ENCODE measurements at places on chromosomes 1 and 21.
A peak's percentile ranks its signal among the peaks of the same experiment; 100 is the strongest.

- DNase-seq, result no peak
These were observed 1359.1 kb upstream of the ADGRL2 start for GRCh38 chr1:80441664-80442063.

- no peak for DNase-seq
These were observed 118.3 kb downstream of the PTPRU start for GRCh38 chr1:29354511-29355098.

DNA sequence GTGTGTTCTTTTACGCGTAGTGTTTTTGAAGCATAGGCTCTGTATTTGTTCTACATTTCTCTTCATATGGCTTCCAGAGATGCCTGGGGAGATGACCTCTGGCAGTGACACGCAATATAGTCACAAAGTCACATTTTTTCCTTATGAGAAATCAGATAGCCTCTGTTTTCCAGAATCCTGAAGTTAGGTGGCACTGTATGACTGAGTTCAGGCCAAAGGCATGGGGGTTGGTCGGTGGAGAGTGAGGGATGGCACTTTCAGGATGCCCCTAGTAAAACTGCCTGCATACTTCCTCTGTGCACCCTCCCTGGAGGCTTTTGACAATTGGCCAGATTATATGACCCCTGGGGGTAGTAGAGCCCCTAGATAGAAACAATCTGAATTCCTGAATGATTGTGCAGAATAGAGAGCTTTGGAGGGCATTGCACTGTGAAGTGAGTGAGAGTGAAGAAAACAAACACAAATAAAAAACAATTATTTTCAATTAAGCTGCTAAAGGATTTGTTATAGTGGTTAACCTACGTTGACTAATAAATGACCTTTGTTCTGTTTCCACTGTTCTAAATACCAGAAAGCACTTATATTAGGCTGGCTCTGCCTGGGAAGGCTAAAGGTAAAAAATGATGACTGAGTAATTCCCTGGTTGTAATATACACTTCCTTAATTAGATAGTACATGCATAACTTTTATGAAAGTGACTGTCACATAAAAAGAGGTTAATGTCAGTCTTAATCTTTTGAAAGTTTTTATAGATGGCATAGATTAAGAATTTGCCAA is 1660.8 kb downstream of the PLA2G4A start:
- no peak for DNase-seq

- no peak for DNase-seq
These were observed 5.8 kb downstream of the VASH2 start for GRCh38 chr1:212955961-212956620.

DNA sequence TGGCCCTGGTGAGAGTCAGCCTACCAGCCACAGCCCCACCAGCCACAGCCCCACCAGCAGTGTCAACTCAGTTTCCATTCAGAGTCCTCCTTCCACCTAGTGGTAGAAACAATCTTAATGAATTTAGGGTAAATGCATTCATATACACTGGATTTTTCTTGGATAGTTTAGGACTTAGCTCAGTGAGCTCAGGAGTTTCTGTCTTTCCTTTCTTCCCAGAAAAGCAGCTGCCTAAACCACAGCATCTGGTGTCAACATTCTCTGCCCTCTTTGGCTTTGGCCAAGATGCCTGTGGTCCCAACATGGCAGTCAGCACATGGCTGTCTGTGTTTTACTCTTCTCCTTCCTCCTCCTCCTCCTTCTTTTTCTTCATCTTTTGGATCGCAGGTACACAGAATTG is 94.0 kb downstream of the CLIC6 start:
- no peak for DNase-seq

DNA sequence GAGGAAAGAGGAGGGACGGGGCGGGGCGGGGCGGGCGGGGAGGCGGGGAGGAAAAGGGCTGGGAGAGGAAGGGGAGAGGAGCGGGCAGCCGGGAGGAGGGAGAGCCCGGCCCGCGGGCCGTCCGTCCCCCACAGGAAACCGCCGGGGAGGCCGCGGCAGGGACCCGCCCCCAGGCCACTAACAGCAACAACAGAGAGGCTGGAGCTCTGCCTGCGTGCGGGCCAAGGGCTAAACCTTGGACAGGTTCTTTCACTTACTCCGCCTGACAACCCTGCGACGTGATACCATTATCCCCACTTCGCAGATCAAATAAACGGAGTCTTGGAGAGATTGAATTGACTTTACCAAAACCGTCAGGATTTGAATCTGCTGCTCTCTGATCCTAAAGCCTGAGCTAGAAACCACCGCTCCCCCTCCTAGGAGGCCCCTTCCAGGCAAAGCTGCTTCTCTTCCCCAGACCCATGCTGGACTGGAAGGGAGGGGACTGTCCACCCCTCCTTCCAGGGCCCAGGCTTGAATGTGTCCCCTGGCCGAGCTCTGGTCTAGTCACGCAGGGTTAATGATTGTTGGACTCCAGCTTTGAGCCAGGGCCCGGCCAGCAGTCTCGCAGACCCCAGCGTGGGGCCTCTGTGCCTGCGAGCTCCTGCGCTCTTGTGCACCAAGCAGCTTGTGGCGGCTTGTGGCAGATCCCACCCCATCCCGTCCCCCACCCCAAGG is at the start of gene EVA1B:
Gene EVA1B (minus strand): TSS at position 10 of the 717 bp plus-strand sequence. CDS start 608 bp downstream, outside the sequence.
- no peak for DNase-seq

DNA sequence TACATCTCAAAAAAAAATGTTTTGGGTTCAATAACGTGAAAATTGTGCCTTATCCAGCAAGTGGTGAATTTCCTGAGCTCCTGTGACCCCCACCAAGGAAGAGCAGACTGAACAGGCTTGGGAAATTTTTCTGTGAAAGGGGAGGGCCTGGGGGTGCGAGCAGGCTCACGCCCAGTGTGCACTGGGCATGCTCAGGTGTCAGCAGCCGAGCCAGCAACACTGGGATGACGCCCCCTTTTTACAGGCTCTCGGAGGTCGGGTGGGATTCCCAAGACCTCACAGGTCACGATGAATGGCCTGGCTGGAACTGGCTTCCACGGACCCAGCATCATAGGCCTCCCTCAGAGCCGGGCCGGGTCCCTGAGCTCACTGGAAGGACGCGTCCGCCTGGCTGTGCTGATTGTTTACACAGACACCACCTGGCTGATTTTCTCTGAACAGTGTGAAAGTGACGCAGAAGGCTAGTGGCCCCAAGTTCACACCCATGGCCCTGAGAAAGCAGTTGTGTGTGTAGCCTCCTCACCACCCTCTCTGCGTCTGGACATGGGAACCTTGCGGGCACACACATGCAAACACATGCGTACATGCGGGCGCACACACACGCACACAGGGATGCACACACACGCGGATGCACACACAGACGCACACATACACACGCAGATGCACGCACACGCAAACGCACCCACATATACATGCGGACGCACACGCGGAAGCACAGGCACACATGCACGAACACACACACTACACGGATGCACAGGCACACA is 9.2 kb downstream of the CSTB start:
- peak; percentile 23 for DNase-seq

GRCh38 chr1:2053217-2053616 is 3.0 kb downstream of the PRKCZ start:
- no peak for DNase-seq

- no peak for DNase-seq
These were observed 605.8 kb upstream of the CAMK1G start for GRCh38 chr1:208977638-208978256.

DNA sequence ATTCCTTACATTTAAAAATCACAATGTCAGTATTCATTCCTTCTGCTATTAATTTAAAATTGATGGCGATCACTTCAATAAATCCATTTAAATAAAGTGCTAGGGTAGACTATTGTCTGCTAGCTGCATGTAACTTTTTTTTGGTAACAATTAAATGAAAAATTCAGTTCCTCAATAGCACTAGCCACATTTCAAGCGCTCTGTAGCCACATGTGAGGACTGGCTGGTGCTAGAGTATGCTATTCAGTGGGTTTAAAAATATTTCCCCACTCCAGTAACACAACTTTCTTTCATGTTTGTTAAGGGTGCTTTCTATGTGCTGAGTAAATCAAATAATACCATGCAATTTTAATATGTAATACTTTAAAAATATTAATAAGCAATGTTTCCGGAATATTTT is 108.2 kb downstream of the LTN1 start:
- no peak for DNase-seq

DNA sequence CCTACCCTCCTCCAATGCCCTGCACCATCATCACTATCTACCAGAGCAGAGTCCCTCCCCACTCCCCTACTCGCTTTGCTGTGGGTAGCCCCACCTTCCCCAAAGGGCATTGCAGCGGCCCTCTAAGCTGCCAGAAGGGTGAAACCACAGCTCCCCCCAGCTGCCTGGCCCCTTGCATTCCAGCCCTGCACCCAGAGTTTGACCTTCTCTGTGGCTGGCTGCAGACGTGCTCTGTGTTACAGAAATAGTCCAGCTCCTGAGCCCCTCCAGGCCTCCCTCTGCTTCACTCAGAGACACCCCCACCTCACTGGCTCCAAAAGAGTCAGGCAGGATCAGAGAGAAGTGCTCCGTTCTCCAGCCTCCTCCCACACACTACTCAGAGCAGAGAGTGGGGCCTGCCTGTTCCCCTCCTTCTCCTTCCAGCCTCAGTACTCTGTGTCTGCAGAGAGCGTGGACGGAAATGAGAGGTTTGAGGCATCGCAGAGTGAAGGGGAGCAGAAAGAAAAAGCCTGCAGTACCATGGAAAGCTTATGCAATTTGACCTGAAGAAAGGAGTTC is 63.2 kb downstream of the PLEKHA6 start:
- DNase-seq, result no peak

- DNase-seq, result no peak
These were observed 31.8 kb downstream of the SDCCAG8 start for GRCh38 chr1:243287652-243288051.

DNA sequence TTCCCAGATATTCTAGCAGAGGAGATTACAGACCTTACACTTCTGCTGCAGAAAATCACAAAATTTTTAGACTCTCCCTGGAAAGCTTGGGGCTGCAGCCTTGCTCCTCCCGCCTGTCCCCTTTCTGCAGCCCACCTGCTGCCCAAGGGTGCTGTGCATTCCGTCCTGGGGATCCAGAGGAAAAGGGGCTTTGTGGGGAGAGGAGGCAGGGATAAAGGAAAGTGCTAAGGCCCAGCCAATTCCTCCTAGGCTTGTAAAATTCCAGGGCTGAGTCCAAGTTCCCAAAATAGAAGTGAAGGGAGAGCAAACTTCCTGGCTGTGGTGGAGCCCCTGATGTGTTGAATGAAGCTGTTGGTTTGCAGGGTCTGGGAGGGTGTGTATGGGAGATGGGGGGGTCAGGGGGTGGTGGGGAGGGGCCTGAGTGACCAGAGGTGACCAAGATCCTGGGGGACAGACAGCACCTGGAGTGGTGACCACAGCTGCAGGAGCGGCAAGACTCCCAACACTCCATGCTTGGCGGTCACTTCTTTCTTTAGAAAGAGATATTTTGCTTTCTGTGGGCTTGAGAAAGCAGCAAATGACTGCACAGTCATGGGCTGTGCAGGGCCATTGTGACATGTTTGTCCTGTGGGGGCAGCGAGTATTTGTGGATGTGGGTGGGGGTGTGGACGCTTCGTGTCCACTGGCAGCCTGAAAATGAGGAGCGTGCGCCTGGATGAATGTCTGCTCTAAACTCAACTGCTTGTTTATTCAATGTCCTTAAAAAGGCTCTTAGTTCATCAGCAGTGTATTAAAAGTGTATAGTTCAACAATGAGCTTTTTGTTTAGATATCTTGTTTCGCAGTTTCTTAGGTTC is 68.4 kb downstream of the TLR5 start:
- DNase-seq, result no peak

- DNase-seq, result no peak
These were observed 117.3 kb upstream of the BARHL2 start for GRCh38 chr1:90834354-90834885.

DNA sequence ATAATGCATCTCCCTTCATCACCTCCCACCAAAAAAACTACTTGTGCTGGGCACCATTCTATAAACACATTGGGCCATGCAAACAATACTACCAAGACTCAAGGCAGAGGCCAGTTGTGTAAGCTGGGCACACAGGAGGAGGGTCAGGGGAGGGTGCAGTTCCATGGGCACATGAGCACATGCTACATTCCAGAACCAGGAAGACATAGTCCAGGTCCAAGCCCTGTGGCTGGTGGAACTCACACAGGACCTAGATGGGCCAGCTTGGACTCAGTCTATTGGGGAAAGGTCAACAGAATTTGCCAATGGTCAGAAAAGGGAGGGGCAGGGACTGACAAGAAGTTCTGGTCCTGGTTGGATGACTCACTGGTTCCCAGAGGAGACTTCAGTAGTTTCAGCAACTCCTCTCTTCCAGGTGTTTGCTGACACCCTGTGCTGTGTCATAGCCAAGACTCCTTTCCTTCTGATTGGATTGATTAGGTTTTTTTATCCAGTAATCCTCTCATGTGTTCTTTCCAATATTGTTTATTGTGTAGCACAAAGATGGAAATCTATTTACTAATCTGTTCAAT is 249.7 kb downstream of the C1orf94 start:
- DNase-seq, result no peak

Measured in NCI-H2171 (cell line).